ENCODE measurements at places on chromosomes 6 and 20.

- DNase-seq = no peak
These were observed 27.4 kb upstream of the ABT1 start for GRCh38 chr6:26569433-26569764.

GRCh38 chr20:1664911-1665310, 7.3 kb upstream of the SIRPG start:
- no peak for DNase-seq

GRCh38 chr20:54626126-54626525, 150.7 kb downstream of the DOK5 start:
- no peak for DNase-seq

GRCh38 chr6:96450082-96450769, 71.4 kb upstream of the UFL1 start:
- DNase-seq = peak; percentile 10

GRCh38 chr20:64133951-64134407, 26.6 kb upstream of the NPBWR2 start:
- DNase-seq = no peak

DNA sequence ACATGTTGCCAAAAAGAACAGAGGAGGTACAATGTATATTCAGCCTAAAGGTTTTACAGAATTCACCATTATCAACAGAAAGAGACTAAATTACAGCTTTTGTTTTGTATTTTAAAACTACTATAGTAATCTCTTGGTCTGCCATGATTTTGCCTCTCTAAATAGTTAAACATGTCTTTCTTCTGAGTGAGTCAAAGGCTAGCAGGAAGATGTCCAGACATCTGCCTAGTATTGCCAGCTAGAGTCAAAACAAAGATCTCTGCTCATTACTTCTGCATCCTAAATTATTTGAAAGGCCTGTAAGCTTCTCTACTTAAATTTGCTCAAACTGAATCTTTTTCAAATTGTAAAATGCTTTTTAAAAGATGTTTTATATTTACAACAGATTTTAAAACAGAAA, 8.8 kb downstream of the ASF1A start:
- no peak for DNase-seq

- DNase-seq = no peak
These were observed 22.5 kb downstream of the HLA-G start for GRCh38 chr6:29850011-29850553.

DNA sequence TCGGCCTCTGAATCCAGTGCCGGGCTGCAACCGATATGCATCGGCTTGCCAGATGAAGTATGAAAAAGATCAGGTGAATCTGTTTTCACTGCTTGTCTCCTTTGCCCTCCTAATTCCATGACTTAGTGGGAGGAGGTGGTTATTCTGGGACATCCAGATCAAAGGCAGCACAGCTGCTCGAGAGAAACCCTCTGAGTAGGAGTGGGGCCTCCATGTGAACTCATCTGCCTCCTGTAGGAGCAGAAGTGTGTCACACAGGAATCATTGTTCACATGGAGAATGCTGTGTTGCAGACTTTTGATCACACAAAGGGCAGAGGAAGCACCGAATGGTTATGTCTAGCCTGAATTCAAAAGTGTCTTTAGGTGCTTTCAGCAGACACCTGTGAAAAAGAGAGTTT, 73.1 kb upstream of the SLC22A1 start:
- DNase-seq = no peak

DNA sequence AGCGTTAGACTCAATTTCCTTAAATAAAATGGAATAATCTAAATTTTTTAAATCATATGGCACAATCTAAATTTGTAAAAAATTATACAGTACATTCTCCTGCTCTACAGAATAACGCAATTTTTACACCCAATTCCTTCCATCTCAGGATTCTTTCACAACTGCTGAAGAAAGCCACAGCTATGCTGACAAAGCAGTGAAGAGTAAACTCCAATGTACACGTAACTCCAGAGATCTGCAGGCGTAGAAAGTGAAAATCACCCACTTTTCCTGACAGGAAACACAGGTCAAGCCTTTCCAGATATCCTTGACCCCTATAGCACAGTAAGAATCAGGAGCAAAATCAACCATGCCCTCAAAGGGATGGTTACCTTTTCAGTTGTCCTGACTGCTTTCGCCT, 27.4 kb downstream of the EPHA7 start:
- DNase-seq = no peak

- DNase-seq = no peak
These were observed 302.1 kb upstream of the SYNCRIP start for GRCh38 chr6:85944776-85945175.

DNA sequence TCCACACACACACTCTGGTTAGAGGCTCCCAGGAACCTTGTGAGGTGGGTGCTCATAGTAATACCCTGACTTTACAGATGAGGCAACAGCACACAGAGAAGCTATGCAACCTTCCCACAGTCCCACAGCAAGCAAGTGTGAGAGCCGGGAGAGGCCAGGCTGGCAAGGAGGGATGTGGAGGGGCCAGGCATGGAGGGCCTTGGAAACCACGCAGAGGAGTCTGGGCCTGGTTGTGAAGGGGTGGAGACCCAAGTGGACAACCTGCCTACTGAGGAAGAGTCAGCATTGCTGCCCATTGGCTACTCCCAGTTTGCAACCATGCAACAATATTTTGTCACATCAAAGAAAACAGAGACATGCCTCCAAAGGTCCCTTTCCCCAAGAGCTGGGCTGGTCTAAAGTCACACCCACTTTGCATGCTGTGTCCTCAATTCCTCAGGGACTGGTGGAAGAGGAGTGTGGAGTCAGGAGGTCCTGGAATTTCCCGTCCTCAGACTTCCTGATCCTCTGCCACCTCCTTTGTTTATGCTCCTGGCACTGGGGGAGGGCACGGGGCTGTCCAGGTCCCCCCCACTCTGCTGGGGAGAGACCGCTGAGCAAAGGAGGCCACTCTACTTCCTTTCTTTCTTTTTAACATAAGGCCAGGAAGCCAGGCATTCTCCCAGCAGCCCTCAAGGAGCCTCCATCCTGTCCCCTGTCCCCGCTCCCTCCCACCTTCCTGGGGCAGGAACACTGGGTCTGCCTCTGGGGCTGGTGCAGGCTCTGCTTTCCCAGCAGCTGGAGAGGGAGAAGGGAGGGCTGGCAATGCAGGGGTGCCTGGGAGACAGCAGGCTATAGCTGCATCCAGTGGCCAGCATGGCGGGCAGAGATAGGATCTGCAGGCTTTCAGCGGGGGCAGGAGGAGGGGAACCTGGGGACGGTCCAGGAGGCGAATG, 68.3 kb downstream of the NOL4L start:
- no peak for DNase-seq

- no peak for DNase-seq
These were observed 121.7 kb upstream of the MLIP start for GRCh38 chr6:53989504-53989903.

DNA sequence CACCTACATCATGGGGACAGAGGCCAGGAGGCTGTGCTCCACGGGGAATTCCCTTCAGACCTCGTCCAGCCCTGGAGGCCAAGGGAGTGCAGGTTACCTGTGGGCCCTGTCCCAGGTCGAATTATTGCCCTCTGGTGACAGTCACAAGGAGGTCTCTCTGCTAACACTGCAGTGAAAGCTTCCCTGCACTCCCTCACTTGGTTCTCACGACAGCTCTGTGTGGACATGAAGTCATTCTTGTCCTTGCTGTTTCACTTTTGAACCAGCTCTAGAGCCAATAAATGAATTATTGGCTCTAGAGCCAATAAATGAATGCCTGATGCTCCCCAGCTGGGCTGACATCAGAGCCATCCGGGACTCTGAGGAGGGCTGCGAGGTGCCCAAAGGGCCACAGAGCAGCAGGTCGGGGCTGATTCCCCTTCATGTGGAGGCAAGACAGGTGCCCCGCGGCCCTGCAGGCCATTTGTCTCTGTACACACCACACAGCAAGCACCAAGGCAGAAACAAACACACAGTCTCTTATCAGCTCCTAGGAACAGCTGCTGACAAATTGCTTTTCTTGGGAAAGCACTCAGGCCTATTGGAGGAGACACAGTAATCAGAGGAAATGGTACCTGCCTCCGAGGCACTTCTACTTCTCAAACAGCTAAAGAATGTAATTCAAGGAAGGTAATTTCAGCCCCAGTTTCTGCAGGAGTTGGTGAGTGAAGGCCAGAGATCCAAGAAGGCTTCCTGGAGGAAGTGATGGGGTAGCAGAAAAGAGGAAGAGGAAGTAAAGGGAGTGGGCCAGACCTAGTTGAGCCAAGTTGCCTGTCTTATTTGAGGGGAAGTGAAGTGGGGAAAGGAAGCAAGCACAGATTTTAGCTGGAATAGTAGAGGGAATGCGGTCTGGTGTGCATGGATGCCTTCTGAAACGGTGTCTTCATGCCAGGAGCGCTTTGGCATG, 27.5 kb upstream of the TBXT start:
- no peak for DNase-seq

- DNase-seq = no peak
These were observed 123.5 kb upstream of the SAMD5 start for GRCh38 chr6:147384737-147385710.

DNA sequence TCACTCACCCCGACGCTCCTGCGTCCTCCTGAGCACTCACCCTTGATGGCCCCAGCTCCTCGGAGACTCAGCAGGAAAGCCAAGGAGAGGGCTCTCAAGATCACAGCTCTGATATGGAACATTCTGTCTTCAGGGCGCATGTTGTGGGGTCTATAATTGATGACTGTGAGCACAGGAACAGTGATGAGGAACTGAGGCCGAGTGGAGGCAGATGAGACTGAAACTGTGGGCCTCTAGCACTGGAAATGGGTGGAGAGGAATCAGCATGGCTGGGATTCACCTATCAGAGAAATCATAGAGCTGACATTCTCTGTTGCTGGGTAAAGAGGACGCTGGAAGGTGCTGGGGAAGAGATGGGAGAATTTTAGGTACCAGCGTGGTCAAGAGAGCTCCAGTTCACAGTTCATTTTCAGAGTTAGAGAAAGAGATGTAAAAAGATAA, at the start of gene HLA-DPA1:
Gene HLA-DPA1, minus strand, starts transcription at position 219 of the 441 bp plus-strand sequence.
- no peak for DNase-seq

GRCh38 chr6:84508981-84509380, 255.4 kb downstream of the TBX18 start:
- no peak for DNase-seq

All from right kidney (tissue), 9 donors.